Activated gamma-delta T cell (primary cell): ENCODE measurements at places on chromosomes 3 and 15.

DNA sequence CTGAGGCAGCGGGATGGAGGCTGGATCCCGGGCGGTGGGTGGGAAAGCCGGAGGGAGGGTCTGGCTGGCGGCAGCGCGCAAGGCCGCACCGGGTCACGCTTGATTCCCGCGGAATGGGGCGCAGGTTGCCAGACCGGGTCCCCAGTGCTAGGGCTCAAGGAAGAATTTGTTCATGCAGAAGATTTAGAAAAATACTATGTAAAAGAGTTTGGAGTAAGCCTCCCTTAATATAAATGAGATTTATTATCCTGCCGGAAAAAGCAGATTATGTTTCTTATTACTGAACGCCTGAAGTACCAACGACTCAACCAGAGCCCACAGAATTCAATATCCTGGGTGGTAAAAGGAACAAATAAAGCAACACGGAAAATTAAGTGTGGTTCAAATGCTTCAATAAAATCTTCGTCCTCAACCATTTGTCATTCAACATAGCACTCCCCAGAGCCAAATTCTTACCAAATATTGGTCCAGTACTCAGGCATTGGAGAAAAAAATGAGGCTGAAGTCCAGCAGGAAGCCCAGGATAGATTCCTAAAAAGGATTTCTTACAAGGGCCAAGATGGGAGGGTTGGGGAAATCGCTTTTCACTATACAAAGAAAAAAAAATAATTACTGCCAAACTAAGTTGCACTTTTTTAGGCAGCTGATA lies 1.2 kb upstream of the ZBTB20 start:
- no peak for DNase-seq

DNA sequence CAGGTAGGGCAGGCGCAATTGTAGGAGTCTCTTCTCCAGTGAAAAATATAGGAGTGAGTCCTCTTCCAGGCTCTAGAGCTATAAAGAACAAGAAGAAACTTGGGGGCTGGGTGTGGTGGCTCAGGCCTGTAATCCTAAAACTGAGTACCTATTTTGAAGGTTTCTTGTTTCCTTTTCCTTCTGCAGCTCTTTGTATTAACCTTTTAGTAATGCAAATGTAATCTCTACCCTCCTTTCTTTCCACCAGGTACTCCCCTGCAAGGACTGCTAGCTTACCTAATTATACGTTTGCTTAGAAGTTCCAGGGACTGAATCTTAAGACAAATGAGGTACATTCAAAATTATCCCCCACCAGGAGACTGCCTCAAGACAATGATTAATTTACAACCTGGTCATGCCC lies 75.9 kb downstream of the CD47 start:
- no peak for DNase-seq

DNA sequence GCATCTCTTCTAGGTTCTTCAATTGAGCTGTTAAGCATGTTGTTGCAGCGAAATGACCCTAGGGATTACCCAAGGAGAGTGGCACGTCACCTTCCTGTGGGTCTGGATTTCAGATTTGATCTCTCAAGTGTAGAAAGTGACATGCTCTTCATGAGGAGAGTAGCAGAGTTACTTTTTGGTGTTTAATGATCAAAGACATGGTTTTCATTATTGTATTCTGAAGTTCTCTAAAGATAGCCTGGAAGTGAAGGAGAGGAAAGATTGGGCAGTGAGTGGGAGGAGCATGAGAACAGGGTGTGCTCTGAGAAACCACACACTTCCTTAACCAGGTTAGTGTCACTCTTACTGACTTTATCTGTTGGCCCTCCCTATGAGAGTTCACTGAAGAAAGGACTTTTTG lies 153.6 kb downstream of the AKAP13 start:
- DNase-seq: no peak

- DNase-seq: no peak
Observed at GRCh38 chr3:123934250-123934649, 26.8 kb downstream of the CCDC14 start.

DNA sequence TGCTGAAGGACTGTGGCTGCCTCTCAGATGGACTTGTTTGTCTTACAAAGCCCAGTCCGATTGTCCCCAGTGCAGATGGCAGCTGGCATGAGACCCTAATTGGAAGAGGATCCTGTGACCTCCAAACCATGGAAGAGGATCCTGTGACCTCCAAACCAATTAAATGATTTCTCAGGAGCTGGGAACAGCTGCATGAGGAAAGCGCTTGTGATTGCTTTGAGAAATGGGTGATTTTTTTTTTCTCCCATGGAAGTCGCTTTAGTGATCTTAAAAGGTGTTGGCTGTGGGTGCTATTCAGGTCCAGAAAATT lies 68.4 kb upstream of the LARS2 start:
- no peak for DNase-seq

- no peak for DNase-seq
Observed at GRCh38 chr15:43150191-43150929, 17.0 kb downstream of the TMEM62 start.

DNA sequence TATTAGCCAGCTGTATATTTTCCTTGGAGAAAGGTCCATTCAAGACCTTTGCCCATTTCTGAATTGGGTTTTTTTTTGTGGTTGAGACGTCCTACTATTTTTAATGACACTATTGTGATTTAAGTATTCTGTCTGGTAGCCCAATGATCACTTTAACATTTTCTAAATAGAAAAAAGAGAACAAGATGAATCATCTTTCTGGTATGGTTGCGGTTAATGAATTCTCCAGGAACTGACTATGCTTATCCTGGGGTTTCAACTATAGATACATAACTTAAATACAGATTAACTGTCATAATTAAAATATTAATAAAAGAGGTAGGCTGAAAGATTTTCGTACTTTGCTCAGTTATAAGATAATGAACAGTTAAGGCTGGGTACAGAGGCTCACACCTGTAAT lies 51.9 kb downstream of the PBRM1 start:
- DNase-seq: no peak

DNA sequence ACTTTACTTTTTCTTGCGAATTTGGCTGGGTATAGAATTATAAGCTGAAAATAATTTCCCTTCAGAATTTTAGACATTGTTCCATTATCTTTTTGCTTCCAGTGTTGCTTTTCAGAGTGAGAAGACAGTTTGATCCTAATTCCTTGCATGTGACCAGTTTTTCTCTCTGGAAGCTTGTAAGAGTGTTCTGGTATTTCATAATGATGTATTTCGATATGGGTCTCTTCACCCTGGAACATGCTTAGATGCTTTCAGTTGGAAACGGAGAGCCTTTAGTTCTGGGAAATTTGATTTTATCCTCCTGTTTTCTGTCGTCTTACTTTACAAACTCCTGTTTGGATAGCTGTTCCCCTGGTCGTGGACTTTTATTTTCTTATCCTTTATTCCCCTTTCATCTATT lies 13.9 kb downstream of the ALPK3 start:
- DNase-seq: no peak

DNA sequence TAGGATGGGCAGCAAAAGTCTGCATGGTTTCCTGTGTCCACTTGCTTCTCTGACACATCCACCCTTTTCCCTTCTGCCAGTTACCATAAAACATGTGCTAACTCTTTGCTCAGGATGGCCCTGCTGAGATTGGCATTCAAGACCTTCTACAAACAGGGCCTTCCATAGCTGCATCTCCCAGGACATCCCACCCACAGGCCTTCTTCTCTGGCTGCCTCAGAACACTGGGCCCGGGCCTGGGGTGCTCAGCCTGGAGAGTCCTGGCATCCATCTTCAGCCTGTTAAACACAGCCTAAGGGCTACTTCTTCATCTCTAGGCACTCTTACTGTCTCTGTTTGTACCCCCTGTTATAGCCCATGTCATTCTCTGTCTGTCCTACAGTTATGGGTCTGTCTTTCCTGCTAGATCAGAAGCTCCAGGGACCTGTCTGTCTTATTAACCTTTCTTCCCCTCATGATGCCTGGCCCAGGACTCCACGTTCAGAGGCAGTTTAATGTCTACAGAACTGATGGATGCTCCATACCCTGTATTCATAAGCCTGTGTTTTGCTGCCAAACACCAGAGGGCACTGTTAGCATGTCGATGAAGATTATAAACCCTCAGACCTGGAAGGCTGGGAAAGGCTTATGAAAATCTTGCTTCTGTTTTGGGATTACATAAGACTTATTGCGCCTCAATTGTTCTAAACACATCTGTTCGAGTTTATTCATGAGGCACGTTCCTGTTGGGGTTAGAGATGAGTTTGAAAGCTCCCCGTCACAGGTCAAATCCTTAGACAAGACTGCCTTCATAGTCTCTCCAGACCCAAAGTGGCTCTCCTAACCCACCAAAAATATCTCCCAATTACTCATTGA lies 16.5 kb downstream of the SEMA3G start:
- DNase-seq: no peak

DNA sequence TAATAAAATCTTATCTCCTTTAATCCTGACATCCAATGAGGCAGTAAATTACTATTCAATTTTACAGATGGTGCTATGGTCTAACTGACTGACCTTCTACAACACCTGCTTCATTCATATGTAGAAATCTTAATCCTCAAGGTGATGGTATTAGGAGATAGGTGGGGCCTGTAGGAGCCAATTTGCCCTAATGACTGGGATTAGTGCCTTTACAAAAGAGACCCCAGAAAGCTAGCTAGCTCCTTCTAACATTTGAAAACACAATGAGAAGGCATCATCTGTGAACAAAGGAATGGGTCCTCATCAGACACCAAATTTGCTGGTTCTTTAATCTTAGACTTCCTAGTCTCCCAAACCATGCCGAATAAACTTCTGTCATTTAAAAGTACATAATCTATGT lies 137.4 kb upstream of the UBP1 start:
- no peak for DNase-seq

GRCh38 chr15:29680465-29681165 lies 141.7 kb downstream of the TJP1 start:
- DNase-seq: no peak

GRCh38 chr3:168273917-168274316 lies 178.2 kb upstream of the GOLIM4 start:
- DNase-seq: no peak

- DNase-seq: no peak
Observed at GRCh38 chr3:109316162-109316730, at the start of gene DPPA2. TSS of gene DPPA2 (minus strand) at chr3:109316517. CDS start at chr3:109314542, 1,975 bp downstream.

DNA sequence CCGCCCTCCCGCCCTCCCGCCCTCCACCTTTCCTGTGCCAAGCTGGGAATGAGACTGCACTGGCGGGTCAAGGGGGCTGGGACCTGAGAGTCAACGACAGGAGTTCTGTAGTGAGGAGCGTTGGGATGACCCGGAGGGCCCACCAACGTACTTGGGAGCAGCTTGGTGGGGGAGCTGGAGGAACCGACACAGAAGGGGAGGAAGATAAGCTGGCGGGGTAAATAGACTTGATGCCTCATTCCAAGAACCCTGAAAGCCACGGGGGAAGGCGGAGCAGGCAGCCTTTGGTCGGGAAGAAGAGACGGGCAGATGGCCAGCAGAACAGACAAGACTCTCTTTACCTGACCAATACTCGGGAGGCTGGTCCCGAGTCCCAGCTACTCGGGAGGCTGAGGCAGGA lies 277 bp downstream of the FMN1 start:
- DNase-seq: no peak

GRCh38 chr3:140603766-140604165 lies 74.1 kb upstream of the TRIM42 start:
- no peak for DNase-seq

GRCh38 chr3:23877329-23877980 lies 39.3 kb downstream of the NKIRAS1 start:
- no peak for DNase-seq

DNA sequence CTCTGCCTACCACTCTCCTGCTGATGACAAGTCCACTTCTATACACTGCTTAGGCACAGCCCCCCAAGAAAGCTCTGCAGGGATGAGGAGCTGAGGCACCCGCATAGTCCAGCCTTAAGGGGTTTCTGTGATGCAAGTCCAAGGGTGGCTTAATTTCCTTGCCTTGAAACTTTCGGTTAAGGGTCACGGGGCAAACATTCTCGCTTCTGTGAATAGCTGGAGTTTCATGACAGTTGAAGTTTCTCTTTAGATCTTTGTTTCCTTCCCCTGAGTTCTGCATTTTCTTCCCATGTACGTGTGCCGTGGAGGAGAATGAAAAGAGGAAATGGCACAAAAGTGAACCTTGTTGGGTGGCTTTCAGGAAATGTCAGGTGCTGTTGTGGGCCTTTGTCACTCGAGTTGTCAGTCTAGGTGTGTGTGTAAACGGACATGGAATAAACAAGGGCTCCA lies 7.0 kb downstream of the GPR160 start:
- DNase-seq: no peak

DNA sequence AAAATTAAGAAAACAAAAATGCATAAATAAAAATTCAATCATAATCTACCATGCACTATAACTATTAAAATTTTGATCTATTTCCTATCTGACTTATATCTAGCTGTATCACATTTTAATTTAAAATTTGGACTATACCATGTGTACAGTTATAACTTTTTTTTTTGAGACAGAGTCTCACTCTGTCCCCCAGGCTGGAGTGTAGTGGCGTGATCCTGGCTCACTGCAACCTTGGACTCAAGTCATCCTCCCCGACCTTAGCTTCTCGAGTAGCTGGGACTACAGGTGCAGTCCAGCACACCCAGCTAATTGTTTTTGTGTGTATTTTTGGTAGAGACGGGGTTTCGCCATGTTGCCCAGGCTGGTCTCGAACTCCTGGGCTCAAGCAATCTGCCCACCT lies 119.9 kb downstream of the ADAM10 start:
- no peak for DNase-seq

GRCh38 chr3:94735354-94735753 lies 672.5 kb downstream of the NSUN3 start:
- no peak for DNase-seq

DNA sequence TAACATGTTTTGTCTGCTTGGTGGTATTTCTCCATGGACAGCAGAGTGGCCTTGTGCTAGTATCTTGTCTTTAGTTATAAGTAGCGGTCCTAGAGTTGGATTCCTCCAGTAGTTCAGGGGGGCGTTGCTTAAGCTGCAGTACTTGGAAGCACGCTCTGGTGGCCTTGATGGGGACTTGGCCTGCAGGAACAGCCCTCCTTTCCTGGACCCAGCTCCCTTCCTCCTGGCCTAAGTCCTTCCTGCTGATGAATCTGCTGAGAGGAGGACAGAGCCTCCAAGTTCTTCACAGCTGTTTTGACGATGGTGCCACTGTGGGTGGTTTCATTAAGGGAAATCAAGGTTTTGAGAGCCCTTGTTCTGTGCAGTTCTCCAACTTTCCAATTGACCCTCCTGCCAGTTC lies 38.6 kb upstream of the SEC22A start:
- no peak for DNase-seq

DNA sequence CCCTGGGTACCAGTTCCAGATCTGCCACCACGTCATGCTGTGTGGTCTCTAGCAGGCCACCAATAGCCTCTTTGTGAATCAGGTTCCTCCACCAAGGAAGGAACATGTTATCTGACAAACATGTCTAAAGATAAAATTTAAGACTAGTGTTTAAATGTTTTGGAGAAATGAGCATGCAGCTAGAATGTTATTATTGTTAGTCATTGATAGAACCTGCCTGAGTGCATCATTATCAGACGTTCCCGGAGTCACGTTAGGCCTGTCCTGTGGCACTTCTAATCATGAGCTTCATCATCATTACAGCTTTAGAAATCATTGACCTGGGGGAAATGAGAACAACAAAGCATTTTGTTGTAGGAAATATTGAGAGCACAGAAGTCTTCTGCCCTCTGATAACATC lies 58.9 kb upstream of the FURIN start:
- no peak for DNase-seq

- no peak for DNase-seq
Observed at GRCh38 chr3:133401374-133402135, 1.7 kb downstream of the BFSP2 start.

GRCh38 chr3:134476306-134476705 lies 9.5 kb downstream of the ANAPC13 start:
- DNase-seq: no peak
